ENCODE measurements at places on chromosomes 4 and X. TPM values are rescaled to one million over a fixed set of nuclear protein-coding genes. Genes with fewer than 3 reads are reported as not detected.

The TAF9B gene
- 17.2 TPM for total RNA-seq

The C4orf54 gene
- not detected for total RNA-seq

The ZNF185 gene
- 20.5 TPM for total RNA-seq

The AFP gene
- total RNA-seq, result not detected

The SLC6A14 gene
- not detected for total RNA-seq

The MMGT1 gene
- 10.8 TPM for total RNA-seq

The STEEP1 gene
- total RNA-seq, result 17.8 TPM

The DAPP1 gene
- 15.9 TPM for total RNA-seq

- no peak for DNase-seq
These were observed 312.0 kb upstream of the FGF13 start for GRCh38 chrX:139023531-139023930.

- DNase-seq, result no peak
These were observed 21.6 kb downstream of the TSPAN6 start for GRCh38 chrX:100615005-100615404.

GRCh38 chr4:150302553-150302952, 224.3 kb downstream of the DCLK2 start:
- peak; percentile 29 for DNase-seq

GRCh38 chr4:109592367-109592766, 32.3 kb downstream of the MCUB start:
- DNase-seq, result no peak

DNA sequence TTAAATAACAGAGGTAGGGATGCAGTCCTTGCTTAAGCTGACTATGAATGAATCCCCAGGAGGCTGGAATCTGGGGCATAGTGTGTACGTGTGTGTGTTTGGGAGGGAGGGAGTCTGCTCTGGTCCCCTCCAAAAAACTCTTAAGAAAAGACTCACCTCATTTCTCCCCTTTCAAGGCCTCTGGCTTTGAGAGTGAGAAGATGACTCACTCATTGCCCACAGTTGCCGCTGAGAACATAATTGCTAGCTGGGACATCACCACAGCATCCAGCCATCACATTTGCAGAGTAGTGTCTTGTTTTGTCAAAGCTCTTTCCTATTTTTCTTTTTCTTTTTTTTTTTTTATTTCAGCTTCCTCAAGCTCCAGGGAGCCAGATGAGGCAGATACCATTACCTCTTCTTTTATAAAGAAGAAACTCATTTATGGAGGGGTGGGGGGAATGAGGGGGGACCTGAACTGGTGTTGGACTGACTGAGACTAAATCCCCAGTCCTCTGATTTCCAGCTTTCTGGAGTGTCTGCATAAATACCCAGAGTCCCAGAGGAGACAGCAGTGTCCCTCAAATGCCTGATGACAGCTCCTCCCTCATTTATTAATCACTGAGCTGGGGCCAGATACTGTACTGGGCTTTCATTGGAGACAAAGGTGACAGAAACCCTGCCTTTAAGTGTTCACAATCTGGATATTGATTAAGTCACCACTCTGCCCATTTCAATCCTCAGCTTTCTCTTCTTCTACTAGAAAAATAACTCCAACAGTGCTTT, 61.9 kb upstream of the LAS1L start:
- peak; percentile 77 for DNase-seq

GRCh38 chrX:118062817-118063615, 53.6 kb downstream of the KLHL13 start:
- DNase-seq, result no peak

- no peak for DNase-seq
These were observed 522.2 kb upstream of the NR3C2 start for GRCh38 chr4:148964456-148964855.

DNA sequence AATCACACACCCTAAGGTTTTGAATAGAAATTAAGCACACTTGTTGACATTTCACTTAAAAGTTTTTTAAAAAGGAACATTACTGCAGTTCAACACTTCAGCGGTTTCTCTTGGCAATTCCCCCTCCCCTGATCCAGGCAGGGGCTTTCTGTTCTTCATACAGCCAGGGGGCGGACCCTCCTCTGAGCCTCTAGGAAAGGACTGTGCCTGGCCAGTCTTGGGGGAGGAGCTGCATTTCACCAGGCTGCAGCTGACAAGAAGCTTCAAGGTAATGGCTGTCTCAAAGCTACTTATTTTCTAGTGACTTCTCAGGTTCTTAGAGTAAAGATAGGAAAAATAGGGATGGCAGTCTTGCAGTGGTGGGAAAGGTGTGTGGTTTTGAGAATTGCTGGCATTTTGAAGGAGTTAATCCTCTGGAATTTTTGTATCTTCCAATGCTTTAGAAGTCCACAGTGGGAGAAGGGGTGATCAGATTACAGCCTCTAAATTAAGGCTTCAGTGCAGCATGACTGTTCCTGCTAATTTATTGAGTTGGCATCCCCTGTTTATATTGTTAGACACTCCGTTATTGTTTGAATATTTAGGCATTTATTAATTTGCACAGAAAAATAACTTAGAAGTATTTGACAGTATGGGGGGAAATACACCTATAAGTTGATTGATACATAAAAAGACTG, 33.5 kb downstream of the PWWP3B start:
- DNase-seq, result no peak

GRCh38 chr4:70844180-70844579, 4.5 kb upstream of the GRSF1 start:
- no peak for DNase-seq

GRCh38 chr4:76296286-76296820, 10.2 kb upstream of the STBD1 start:
- DNase-seq, result no peak

GRCh38 chrX:70124678-70125077, 8.6 kb upstream of the IGBP1 start:
- DNase-seq, result no peak

DNA sequence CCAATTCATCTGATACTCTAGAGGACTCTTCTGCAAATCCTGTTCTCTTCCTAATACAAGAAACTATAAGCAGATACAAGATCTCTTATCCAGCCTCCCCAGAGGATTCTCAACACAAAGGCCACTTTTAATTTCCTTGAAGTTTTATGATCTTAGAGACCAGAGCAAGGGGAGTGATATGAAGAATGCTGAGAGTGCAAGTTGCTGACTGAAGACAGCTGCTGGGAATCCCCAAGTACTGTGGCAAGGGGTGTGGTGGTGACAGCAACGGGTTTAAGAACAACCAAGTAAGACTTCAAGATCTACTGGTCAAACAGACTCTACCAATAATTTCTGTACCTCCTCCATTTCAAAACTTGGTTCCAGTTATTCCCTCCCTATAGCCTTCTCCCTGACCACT, 7.0 kb downstream of the AMMECR1 start:
- no peak for DNase-seq

DNA sequence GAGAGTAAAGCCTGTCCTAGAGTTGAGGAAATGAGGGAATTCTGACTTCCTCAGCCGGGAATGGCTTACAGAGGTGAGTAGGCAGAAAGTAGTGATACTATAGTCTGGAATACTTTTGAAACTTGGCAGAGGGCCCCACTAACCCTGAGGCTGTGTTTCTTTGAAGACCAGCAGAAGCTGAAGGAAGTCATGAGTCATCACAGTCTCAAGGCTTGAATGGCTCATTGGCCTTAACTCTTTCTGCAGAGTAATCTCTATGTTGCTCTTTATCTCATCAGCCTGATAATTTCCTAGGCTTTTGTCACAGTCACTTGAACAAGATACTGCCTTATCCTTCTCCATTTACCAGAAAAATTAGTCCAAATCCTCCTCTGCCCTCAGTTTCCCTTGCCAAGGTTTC, 80.8 kb downstream of the ANKRD50 start:
- peak; percentile 66 for DNase-seq

DNA sequence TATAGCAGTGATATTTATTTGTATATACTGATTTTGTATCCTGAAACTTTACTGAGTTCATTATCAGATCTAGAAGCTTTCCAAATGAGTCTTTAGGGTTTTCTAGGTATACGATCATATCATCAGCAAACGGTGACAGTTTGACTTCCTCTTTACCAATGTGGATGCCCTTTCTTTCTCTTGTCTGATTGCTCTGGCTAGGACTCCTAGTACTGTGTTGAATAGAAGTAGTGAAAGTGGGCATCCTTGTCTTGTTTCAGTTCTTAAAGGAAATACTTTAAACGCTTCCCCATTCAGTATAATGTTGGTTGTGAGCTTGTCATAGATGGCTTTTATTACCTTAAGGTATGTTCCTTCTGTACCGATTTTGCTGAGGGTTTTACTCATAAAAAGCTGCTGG, 37.5 kb downstream of the CBR4 start:
- DNase-seq, result no peak

GRCh38 chr4:81410680-81411079, 61.0 kb downstream of the RASGEF1B start:
- DNase-seq, result no peak

DNA sequence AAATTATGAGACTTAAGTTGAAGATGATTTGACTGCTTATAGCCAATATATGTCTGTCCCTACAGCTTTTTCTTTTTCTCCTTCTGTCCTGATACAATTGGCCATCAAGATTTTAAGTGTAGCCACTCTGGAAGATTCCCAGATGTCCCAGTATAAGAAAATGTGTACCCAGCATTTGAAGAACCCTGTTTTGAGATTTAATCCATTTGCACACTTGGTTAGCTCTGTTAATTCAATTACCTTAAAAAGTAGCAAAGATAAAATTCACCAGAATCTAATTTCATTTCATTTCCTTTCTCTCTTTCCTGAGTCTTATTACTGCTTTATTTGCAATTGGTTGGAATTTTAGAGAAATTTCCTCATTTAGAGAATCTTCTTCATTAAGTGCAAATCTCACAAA, 81.4 kb downstream of the DDIT4L start:
- DNase-seq, result no peak

DNA sequence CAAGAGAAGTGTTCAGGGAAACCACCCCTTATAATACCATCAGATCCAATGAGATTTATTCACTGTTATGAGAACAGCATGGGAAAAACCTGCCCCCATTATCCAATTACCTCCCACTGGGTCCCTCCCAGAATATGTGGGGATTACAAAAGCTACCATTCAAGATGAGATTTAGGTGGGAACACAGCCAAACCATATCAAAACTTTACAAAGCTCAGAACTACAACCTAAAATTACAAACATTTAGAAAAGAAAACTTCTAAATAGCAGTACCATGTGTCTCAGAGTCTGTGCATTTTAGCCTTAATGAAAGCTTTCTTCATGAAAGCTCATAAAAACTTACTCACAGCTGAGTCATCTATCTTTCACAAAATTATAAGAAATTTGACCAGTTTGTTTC, 1442.8 kb upstream of the PCDH7 start:
- DNase-seq, result no peak

GRCh38 chr4:76634220-76634619, 199.2 kb downstream of the SHROOM3 start:
- no peak for DNase-seq

DNA sequence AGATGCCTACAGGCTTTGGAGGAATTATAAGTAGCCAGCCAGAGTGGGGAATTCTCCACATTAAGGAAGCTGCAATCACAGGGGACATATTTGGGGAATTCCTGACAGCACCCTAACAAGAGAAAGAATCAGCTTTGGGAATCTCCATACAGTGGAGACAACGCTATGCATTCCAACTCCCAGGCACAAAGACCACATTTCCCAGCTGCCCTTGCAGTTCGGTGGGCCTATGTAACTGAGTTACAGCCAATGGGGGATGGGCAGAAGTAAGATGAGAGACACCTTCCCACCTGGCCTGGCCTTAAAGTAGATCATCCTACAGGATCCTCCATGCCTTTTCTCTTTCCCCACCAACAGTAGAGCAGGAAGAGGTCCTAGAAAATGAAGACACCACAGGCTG, 43.4 kb upstream of the CCKAR start:
- no peak for DNase-seq

DNA sequence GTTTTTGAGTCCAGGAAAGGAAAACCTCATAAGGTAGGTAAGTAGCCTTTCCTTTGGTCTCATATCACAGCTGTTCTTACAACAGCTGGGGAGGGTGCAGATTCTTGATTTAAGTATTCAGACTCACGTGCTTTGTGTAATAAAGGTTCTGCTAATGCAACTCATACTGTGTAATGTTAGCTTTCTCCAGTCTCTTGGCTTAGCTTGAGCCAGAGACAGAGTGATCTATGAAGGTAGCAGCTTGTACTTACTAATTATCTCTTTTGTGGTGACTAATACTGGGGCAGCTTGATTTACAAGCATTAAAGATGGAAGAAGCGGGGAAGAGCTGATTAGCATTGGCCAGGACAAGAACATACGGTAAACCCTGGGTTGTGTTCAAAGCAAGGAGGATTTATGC, 80.3 kb downstream of the LNX1 start:
- no peak for DNase-seq

DNA sequence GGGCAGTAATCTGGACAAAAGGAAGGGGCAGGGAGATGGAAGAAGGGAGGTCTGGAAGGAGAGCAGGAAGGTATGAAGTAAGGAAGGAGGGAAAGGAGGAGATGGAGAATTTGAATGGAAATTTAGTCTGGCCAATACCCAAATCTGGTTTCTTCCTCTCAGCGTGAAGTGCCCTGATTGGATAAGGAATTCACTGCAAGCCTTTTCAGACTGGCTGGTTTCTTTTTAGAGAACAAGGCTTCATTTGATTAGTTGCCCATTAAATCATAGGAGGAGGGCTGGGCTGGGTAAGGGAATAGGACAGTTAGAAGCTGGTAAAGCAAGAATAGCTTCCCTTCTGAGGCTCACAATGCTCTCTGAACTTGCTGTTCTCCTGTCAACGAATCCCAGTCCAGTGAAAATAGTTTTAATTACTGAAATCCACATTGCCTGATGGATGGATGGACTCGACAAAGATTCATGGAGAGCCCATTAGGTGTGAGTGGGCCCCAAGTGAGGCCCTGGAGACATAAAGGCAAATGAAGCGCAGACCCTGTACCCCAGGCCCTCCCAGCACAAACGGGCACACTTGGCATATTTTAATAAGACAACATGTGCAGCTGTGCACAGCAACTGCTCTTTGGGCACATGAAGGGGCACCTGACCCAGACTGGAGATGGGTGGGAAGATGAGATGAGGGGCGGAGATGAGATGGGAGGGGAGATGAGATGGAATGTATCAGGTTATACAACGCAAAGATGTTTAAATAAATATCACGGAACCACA, 347.1 kb upstream of the GATB start:
- no peak for DNase-seq

GRCh38 chr4:15550491-15550890, 80.8 kb downstream of the CC2D2A start:
- no peak for DNase-seq

Data from hematopoietic multipotent progenitor cell (in vitro differentiated cells).